ENCODE measurements at places on chromosomes 7 and 10.

DNA sequence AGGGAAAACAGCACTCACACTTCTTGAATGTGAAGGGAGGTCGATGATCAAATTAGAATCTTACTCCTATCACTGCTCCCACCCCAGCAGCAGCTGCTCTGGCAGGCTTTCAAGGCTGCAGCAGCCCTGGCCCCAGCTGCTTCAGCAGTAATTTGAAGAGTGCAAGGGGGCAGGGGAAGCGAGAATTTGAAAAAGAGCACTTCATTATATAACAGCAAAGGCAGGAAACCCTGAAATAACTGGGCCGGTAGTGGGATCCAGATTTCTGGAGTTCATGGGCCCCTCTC is 44.9 kb downstream of the MYPN start:
- DNase-seq = peak; percentile 29

GRCh38 chr10:17354781-17355180 is 99.6 kb downstream of the ST8SIA6 start:
- DNase-seq = peak; percentile 10

- DNase-seq = no peak
Observed at GRCh38 chr10:77070346-77070745, 567.3 kb downstream of the KCNMA1 start.

- no peak for DNase-seq
Observed at GRCh38 chr7:3092468-3092867, 48.8 kb upstream of the CARD11 start.

GRCh38 chr10:109205929-109206585 is 717.3 kb downstream of the XPNPEP1 start:
- DNase-seq = peak; percentile 73

DNA sequence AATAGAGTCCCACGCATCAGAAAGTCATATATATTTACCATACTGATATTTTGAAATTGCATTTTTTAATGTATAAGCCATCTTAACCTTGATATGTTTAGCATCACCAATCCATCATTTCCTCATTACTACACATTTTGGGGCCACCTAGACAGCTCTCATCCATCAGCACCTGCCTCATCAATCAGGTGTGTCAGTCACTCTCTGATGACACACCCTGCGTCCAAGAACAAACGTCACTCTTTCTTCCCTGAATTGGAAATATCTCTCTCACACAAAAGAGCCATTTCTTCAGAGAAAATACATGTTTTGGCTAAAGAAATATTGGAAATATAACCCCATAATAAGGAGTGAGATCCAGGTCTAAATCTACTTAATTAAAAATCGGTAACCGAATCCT is 38.9 kb upstream of the RSU1 start:
- DNase-seq = no peak

DNA sequence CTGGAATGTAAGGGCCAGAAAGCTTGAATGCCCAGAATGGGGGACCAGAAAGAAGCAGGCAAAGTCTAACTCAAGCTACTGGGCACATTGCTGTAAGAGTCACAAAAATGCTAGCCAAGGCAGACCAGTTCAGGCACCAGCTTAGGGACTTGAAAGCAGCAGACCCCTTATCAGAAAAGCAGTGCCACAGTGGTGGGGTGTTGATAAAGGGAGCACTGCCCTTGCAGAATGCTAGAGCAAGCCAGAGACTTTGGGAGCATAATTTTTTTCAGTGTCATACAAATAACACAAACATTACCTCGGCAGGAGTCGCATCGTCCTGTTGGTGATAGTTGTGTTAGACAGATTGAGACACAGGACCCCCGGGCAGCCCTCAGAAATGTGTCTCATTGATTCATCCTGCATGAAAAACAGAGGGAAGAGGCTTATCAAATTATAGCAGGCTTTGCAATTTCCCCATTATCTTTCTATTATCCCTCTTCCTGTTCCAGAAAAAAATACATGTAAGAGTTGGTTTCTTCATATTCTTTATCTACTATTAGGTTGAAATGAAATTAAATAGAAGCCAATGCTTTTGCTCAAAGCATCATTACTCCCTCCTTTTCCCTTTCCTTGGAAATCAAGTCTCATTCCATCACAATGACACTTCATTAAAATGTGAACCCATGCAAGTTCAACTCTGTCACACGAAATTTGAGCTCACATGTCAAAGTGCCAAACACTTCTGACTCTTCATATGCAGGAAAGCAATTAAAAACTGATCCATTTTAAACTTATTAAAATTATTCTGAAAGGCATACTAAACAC is 13.4 kb downstream of the LRRC17 start:
- DNase-seq = no peak

DNA sequence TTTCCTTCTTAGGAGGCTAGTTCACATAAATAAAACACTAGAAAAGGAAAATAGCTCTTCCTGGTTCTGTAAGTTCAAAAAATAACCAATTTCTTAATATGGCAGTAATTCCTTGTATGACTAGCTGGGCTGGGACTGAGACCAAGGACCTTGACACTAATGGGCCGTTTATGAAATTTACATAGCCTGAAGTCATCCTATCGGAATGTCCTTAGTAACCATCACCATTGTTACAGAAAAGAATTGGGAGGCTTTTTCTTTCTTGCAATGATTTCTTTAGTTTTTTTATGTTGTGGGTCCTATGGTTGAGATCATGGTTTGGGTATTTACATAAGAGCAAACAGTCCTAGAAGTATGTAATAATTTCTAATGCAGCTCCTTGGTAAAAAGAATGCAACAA is 87.1 kb upstream of the HDAC9 start:
- DNase-seq = peak; percentile 84

DNA sequence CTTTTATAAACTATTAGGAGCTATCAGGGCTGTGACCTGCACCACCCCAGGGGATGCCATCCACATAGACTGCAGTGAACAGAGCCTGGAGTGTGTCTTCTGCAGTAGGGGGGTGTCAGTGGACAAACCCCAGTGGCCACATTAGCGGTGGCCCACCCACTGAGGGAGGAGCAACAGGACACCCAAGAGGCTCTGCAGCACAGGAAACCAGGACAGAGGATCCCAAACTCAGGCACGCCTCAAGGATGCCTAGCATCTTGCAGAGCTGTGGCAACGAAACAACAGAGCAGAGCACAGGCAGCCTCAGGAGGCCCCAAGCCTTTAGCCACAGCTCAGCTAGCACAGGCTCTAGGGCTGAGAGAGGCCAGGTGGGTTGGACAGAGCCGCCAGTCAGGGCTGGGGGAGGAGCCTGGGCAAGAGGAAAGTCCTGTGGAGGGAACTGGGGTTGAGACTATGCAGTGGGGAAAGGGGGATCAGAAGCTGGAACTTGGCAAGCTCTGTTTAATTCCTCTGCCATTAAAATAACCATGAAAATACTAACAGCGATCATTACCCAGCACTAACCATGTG is 53.8 kb downstream of the GRID1 start:
- DNase-seq = no peak

GRCh38 chr10:49243139-49243538 is 54.9 kb upstream of the TMEM273 start:
- DNase-seq = no peak

- DNase-seq = no peak
Observed at GRCh38 chr10:77506517-77507200, 130.9 kb downstream of the KCNMA1 start.

DNA sequence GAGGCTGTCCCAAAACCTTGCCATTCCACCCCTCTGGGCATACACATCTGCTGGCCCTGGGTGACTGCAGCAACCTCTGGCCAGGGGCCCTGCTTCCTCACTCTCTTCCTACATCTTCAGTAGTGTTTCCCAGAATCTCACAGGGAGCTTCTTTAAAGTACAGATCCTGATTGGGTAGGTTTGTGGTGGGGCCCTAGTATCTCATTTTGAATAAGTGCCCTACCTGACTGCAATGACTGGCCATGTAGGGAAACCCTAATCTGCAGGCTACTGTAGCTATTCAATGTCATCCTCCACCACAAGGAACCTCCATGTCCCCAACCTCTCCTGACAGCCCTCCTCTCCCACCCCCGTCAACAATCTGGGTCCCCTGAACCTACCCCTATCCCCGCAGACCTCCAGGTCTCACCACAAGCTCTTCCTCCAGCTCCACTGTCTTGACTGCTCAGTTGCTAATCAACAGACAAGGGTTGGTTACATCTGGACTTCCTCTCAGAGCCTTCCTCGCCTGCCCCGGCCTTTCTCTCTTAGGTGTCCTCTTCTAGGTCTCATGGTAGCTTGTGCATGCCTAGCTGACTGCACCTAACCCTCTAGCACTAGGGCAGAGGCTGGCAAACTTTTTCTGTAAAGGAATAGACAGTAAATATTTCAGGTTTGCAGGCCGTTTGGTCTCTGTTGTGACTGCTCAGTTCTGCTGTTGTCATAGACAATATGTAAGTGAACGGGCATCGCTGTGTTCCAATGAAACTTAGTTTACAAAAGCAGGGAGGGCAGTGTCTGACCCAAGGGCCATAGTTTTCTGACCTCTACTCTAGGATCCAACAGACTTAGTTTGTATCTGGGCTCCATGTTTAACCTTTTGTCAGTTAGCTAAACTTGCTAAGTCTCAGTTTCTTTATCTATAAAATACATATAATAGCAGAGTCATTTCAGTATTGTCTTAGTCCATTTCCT is 121.1 kb downstream of the AOAH start:
- DNase-seq = no peak

DNA sequence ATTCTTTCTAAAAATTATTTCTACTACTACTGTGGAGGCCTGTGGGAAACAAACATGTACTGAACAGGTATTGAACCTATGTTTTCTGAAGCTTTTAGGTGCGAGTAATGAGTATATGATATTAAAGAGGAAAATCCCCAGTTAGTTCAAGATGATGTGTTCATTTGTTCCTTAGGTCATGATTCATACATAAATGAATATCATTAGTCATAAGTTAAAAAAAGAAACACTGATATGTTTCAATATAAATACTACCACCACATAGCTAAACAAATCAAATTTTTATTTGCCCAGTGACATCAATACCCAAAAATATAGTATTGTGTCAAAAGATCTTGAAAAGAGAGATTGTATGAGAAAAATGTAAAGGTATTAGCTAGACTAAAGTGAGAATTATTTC is 210.7 kb upstream of the GNAI1 start:
- peak; percentile 13 for DNase-seq

DNA sequence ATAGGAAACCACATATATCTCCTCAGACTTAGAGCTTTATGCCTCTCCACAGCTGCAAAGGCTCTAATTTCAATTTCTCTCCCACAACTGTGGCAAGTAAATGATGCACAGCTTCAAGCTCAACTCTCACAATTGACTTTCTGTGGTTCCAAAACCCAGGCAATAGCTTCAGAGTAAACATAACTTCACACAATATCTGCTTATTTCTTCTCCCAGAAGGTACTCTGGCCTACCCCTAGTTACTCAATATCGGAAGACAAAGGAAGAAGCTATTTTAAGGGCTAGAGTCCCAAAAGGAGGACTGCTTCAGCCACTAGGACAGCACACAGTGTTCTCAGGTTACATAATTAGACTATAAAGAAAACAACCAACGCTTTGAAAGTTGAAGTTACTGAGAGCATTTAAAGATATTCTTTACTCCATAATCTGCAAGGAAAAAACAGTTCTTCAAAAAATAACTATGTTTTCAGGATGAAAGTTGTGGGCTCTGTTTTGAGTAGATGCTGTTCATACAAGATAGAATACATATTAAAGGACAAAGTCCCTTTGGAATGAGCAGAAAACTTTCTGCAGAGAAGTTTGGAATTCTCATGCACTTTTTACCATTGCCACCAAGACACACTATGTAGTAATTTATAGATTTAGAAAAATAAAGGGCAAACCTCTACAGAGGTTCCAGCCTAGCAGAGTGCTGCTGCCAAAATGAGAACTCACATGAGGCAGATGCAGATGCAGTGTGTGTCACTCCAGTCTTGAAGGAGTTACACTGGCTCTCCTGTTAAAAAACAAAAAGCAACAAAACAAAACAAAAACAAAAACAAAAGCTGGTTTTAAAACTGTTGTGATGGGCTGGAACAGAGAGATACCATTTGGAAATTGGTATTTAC is 81.8 kb downstream of the NT5C2 start:
- DNase-seq = peak; percentile 52

- DNase-seq = no peak
Observed at GRCh38 chr7:99004781-99005500, 126.6 kb downstream of the TRRAP start.

DNA sequence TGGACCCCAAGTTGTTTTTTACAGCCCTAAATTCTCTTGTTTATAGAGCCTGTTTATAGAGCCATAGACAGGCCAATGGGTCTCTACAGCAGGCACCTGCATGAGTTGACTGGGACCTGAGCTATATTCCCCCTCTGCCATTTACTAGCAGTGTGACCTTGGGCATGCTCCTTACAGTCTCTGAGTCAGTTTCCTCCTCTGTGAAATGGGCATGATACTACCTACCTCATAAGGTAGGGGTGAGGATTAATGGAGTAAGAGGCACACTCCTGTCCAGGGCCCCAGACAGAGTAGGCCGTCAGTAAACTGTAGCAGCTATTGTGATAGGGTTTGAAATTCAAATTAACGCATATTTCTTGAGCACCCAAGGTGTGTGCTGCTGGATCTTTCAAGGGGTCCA is 138.1 kb downstream of the TCF7L2 start:
- no peak for DNase-seq

DNA sequence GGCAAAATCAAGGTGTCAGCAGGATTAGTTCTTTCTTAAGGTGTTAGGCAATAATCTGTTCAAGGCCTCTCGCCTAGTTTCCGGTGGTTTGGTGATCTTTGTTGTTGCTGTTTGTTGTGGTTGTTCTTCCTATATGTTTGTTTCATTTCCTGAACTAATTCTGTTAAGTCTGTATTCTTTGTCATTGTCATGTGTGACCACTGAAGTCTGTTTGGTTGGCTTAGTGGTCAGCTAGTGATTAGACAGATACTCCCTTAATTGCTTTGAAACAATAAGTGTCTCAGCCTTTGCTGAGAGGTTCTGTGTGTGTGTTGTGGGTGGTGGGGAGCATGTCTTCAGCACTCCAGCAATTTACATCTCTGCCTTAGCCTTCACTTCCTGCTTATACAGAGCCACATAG is 46.0 kb downstream of the ABCC2 start:
- no peak for DNase-seq

DNA sequence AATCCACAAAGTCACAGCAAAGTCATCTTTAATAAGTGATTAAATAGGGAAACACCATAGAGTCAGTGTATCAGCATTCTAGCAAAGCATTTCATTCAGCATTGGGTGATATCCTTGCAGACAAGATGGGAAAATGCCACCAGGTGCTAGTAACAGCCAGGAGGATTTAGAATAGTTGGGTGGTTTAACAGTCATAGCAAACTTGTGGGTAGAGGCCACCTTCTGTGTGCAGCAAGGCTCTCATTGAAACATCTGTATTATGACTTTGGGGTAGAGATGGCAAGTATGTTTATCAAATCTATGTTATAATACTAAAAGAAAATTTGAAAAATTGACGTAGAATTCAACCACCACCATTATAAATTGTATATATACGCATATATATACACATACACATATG is 26.4 kb upstream of the ADO start:
- no peak for DNase-seq

All from GM03348 (cell line).